ENCODE measurements at places on chromosomes 13 and 19.

DNA sequence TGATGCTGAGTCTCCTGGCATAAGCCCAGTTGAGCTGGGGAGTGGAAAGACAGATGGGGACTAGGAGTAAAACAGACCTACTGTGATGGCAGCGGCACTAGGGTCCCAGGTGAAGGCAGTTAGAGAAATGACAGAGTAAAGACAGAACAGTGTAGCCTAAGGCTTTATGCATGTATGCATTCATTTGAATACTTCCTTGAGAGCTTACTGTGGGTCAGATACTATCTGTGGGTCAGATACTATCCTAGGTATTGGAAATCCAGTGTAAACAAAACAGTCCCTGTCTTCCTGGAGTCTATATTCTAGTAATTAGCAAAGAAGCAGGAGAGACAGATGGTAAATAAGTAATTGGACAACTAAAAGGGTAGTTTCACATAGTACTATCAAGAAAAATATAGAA is 73.7 kb upstream of the LRCH1 start:
- DNase-seq: no peak

DNA sequence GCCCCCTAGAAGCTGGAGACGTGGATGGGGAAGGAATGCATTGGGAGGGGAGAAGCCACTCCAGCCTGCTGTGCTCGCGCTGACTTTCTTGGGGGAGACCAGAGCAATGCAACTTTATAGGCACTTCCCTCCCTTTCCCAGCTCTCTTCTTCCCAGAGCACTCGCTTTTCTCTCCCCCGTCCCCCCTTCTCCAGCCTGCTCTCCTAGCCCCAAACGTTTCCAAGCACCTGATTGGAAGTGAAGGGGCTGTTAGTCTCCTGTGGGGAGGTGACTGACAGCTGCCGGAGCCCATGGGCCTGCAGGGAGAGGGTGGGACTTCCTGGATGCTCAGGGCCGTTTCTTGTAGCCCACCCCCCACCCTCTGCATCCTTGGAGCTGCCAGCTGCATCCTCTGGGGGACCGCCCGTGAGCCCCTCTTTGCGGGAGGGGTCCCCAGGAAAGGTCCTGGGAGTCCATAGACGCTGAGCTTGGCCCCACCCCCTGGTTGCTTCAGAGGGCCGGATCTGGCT is 2.5 kb downstream of the HDGFL2 start:
- DNase-seq: no peak

DNA sequence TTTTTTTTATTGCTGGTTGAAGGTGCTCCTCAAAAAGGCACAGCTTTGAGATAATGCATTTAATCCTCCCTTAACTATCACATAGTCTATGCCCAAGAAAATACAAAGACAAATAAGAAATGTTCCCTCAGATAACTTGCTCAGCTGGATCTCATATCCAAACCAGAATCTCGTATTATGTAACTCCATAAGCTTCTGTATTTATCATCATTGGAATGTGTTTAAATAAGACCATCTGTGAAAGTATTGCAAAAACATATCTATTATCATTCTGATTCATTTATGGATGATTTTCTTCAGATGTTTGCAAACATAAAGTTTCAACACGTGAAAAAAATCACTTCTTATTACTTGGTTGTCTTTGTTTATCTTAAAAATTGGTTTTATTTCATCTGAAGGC is 190.9 kb downstream of the IRS2 start:
- DNase-seq: no peak

DNA sequence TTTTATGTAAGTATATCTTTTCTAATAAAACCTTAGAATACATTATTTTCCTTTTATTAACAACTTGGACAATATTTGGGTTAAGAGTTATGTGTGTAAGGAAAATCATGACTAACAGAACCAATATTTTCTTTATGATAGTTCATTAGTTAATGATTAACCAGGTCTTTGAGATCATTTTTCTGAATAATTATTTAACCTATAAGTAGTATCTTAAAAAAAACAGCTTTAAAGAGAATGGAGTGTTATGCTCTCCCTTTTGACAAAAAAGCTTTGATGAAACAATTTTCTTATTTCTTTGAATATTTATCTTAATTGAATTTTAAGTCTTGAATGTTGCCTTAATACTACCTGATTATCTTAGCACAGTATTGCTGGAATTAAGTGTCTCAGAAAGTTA is 3.8 kb downstream of the SLAIN1 start:
- no peak for DNase-seq

DNA sequence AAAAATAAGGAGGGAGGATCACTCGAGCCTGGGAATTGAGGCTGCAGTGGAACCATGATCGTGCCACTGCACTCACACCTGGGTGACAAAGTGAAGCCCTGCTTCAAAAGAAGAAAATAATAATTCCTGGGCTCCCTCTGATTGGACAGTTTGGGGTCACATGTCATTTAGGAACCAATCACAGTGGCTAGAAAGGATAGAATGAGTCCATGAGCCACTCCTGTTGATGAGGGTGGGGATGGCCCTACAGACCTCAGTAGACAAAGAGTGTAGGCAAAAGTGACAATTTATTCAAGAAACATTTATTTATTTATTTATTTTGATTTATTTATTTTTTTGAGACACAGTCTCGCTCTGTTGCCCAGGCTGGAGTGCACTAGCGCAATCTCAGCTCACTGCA is 26.8 kb upstream of the ADGRE5 start:
- DNase-seq: no peak

DNA sequence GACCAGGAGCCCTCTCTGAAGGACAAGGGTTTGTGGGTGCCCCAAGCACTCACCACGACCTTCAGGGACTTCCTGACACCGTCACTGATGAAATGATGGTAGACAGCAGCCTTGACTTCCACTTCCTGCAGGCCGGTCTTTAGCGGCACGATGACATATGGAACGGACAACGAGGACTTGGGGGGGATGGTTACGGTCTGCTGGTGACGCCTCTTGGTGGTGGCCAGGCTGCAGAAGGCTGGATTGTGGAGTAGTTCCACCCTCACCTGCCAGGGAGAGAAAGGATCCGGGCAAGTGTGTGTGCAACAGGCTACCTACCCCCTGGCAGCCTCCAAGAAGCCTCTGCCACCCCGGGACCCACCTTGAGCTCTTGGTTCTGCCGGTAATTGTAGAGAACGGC is 23.2 kb downstream of the C3 start:
- peak; percentile 36 for DNase-seq

GRCh38 chr13:45903051-45903813 is 51.7 kb upstream of the SIAH3 start:
- DNase-seq: no peak

GRCh38 chr19:3008994-3009393 is 20.1 kb downstream of the TLE2 start:
- DNase-seq: no peak

- DNase-seq: no peak
Measured at GRCh38 chr19:51479531-51480331, 1.4 kb downstream of the CEACAM18 start.

DNA sequence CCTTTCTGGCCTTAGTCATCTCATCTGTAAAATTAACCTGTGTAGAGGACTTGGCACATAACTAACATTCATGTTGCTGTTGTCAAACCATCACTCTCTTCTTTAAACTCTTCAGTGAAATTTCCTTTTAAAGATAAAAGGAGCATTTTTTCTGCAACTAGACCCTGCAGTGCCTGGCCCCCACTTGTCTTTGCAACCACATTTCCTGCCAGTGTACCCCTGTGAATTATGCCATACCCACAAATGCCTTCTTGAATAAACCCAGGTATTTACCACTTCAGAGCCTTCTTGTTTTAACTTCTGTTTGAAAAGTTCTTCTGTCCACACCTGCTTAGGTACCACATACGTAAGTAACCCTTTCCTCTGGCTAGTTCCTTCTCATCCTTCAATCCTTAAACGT is 118.8 kb downstream of the CDK8 start:
- DNase-seq: no peak

- DNase-seq: no peak
Measured at GRCh38 chr13:38394777-38395496, 45.3 kb downstream of the UFM1 start.

- no peak for DNase-seq
Measured at GRCh38 chr19:44731081-44731480, 17.4 kb upstream of the BCL3 start.

- DNase-seq: peak; percentile 23
Measured at GRCh38 chr13:28316836-28317235, 178.1 kb downstream of the FLT1 start.

DNA sequence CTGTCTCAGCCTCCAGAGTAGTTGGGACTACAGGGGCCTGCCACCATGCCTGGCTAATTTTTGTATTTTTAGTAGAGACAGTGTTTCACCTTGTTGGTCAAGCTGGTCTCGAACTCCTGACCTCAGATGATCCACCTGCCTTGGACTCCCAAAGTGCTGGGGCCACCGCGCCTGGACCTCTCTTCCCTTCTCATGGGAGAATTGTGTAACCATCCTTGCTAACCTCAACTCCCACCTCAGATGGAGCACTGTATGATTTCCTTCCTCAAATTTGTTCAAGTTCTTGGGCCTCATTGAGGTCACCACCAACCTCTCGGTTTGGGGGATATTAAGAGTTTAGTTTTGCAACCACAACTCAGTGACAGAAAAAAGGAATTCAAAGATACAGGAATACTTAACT is 10.7 kb downstream of the LILRA5 start:
- peak; percentile 78 for DNase-seq

DNA sequence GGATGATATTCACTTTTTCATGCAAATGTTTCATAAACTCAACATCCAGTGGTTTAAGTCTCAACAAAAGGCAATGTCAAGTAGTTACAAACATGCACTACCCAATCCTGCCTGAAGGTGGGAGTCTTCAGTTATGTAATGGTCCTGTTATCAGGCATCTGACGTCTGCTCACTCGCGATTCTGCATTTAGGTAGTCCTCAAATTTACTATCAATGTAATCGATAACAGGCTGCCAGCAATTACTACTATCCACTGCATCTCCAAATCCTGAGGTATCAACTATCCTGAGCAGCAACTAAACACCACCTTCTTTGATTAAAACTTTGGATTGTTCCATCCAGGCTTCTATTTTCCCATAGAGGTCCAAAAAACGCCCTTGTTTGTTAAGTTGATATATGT is 51.2 kb downstream of the NLRP12 start:
- peak; percentile 34 for DNase-seq

GRCh38 chr13:42612021-42612765 is 38.2 kb downstream of the TNFSF11 start:
- no peak for DNase-seq

- DNase-seq: no peak
Measured at GRCh38 chr19:17210296-17210695, 4.9 kb upstream of the USE1 start.

GRCh38 chr13:53136554-53137215 is 108.1 kb downstream of the OLFM4 start:
- no peak for DNase-seq

- peak; percentile 51 for DNase-seq
Measured at GRCh38 chr13:110716247-110716515, 2.7 kb downstream of the ING1 start.

DNA sequence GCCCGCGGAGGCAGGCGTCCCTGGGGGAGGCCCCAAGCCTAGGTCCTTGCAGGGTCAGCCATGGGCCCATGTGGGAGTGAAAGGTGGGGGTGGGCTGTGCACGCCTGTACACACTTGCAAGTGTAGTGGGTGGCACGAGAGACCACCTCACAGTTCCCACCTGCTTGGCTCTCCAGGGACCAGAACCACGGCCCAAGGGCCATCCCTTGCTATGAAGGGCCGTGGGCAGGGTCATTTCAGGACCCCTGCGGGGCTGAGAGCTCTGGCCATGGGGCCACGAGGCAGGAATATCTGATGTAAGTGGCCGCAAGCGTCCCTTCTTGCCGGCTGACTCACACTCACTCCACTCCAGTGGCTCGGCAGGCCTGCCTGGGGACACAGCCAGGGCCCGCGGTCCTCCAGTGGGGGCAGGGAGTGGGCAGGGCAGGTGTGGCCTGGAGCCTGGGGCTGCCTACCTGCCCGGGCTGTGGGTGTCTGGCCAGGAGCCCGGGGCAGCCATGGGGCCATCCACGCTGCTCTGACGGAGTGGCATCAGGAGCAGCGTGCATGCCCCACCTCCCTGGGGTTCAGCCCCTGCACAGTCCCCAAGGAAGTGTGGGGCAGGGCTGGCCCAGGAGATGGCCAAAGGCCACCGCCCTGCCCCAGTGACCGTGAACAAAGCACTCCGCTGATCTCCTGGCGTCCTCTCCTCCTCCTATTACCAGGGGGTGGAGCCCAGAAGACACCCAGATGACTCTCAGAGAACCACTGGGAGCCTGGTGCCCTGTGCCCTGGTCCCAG is 8.6 kb upstream of the MKNK2 start:
- no peak for DNase-seq

DNA sequence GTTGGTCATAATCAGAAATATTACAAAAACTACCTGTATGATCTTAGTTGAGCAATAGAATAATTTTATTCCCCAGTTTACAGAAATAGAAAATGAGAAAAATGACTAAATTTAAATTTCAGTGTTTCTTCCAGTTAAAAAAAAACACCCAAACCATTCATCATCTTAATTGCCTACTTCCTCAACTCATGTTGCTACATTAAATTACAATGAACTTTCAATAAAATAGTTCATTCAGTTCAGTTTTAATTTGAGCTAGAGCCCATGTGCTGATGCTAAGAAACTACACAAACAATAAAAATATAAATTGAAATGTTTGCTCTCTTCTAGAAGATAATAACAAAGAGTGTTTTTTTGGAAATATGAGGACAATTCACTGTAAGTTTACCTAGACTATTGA is 820.4 kb downstream of the SLITRK6 start:
- DNase-seq: no peak

GRCh38 chr19:15274477-15274876 is 42.2 kb upstream of the EPHX3 start:
- no peak for DNase-seq

- no peak for DNase-seq
Measured at GRCh38 chr13:21929400-21929799, 258.5 kb downstream of the FGF9 start.

- peak; percentile 17 for DNase-seq
Measured at GRCh38 chr13:110340812-110341444, 33.8 kb downstream of the COL4A2 start.

GRCh38 chr13:23628765-23629565 is 58.8 kb downstream of the TNFRSF19 start:
- no peak for DNase-seq

DNA sequence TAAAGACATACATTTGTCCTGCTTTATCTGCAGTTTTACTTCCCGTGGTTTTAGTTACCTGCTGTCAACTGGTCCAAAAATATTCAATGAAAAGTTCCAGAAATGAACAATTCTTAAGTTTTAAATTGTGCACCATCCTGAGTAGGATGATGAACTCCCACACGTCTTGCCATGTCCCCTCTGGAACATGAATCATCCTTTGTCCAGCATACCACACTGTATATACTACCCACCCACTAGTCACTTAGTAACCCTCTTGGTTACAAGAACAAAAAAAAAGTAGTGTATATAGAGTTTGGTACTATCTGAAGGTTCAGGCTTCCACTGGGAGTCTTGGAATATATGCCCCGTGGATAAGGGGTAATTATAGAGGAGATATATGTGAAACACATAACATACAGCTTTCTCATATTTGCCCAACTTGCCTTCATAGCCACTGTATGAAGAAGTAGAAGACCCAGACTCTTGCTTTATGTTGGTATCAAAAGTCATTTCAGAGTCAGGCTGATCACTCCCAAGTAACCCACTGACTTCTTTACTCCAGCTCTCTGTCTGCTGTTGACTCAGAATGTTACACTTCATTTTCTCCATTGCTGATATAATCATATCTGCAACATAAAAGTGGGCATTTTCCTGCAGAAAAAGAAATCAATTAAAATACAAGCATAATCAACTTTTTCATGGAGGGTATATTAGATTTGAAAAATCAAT is 19.3 kb downstream of the RUBCNL start:
- peak; percentile 68 for DNase-seq

- DNase-seq: peak; percentile 100
Measured at GRCh38 chr19:48363810-48364597, at the start of the genes SYNGR4 and TMEM143. Gene SYNGR4 (plus strand): TSS chr19:48364367. CDS start chr19:48365843, 1,476 bp downstream. Gene TMEM143 (minus strand): TSS chr19:48363940. CDS start chr19:48363920, 20 bp downstream.

- DNase-seq: no peak
Measured at GRCh38 chr13:53014495-53015443, 13.8 kb upstream of the OLFM4 start.

Measured in inflammatory macrophage treated with lipopolysaccharide for 1 hour (primary cell).